ENCODE measurements at places on chromosomes 11 and 22. TPM values are rescaled to one million over a fixed set of nuclear protein-coding genes. Genes with fewer than 3 reads are reported as not detected.
A peak's percentile ranks its signal among the peaks of the same experiment; 100 is the strongest.

DNA sequence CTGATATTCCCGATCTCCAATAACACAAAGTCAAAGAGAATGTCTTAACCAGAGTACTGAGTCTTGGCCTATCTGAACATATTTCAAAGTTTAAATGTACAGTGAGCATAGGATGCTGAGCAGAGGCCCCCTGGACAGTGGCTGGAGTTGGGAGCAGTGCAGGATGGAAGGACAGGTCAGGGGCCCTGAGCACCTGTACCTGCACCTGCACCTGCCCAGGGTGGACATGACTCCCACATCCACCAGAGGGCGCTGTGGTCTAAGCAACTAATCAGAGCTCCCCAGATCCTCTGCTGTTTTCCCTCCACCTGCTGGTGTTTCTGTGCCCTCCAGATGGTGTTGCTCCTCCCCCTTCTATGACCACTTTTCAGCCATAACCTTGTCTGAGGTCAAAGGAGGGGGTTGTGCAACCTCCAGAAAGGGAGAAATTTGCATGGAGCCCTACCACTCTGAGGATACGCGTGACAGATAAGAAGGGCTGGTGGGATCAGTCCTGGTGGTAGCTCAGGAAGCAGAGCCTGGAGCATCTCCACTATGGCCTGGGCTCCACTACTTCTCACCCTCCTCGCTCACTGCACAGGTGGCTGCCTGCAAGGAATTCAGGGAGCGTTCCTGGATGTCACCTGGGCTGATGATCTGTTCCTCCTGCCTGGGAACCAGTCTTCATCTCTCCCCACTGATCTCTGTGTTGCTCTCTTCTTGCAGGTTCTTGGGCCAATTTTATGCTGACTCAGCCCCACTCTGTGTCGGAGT is 49.1 kb upstream of the VPREB1 start:
- DNase-seq: peak; percentile 79

GRCh38 chr22:49756201-49756600 is 71.5 kb downstream of the BRD1 start:
- DNase-seq: no peak

DNA sequence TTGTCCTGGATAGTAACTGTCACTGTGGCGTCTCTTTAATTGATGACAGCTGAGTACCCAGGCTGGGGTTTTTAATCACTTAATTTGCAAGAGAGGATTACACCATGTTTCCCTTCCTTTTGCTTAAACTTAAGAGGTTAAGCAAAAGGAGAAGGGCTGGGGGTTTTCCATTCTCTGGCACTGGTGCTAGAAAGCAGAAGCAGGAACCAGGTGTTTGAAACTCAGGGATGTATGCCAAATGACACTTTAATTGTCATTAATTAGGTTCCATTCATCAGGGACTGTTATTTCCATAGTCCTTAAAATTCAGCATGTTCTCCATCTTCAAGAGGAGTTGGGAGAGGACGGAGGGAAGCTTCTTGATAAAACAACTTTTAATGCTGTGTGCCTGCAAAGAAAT is 746.2 kb downstream of the NELL1 start:
- DNase-seq: no peak

DNA sequence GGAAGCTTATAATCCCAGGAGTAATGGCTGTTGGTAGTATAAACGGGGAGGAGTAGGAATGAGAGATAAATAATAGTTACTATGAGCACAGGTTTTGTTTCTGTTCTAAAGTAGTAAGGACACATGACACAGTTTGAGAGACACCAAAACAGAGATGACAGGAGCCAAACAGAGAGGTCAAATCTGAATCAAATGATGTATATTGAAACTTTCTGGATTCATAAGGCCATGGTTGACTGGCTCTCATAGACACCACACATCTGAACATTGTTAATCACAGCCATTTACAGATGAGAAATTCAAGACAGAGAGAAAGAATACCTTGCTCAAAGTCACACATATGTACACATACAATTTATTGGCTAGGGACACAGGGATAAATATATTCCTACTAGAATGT is 63.4 kb upstream of the UCP3 start:
- DNase-seq: no peak

GRCh38 chr11:34033399-34033798 is 18.1 kb upstream of the CAPRIN1 start:
- DNase-seq: no peak

DNA sequence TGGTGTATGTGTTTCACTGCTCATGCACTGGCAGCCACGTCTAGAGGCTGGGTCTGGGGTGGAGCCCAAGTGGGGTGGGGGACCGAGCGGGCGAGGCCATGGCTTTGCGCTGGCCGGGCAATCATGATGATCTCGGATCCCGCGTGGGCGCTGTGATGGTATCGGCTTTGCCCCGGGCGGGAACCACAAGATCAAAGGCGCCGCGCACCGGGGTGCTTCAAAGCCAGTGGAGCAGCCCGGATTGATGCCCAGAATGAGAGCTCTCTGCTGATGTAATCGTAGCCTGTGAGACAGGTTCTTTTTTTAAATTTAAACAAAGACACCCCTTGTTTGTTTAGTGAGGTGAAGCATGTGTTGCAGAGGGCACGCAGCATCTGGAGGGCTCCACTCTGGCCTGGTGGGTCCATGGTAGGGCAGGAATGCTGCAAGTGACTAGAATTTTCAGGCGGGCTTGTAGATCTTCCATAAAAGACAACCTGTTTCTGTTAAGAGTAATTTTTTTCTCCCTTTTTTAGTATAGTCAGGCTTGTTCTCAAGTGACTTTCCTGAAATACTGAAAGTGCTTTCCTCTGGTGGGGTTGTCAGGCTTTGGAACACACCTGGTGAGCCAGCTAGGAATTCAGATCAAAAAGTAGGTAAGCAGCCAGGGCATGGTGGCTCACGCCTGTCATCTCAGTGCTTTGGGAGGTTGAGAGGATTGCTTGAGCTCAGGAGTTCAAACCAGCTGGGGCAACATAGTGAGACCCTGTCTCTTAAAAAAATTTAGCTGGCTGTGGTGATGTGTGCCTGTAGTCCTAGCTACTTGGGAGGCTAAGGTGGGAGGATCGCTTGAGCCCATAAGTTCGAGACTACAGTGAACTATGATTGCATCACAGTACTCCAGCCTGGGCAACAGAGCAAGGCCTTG is 40.7 kb downstream of the ZNRF3 start:
- DNase-seq: no peak

- no peak for DNase-seq
These were observed 44.3 kb downstream of the POLD3 start for GRCh38 chr11:74636630-74637184.

TMEM191B gene
- total RNA-seq: 2.5 TPM

INS gene
- total RNA-seq: not detected

CALCA gene
- total RNA-seq: not detected

DNA sequence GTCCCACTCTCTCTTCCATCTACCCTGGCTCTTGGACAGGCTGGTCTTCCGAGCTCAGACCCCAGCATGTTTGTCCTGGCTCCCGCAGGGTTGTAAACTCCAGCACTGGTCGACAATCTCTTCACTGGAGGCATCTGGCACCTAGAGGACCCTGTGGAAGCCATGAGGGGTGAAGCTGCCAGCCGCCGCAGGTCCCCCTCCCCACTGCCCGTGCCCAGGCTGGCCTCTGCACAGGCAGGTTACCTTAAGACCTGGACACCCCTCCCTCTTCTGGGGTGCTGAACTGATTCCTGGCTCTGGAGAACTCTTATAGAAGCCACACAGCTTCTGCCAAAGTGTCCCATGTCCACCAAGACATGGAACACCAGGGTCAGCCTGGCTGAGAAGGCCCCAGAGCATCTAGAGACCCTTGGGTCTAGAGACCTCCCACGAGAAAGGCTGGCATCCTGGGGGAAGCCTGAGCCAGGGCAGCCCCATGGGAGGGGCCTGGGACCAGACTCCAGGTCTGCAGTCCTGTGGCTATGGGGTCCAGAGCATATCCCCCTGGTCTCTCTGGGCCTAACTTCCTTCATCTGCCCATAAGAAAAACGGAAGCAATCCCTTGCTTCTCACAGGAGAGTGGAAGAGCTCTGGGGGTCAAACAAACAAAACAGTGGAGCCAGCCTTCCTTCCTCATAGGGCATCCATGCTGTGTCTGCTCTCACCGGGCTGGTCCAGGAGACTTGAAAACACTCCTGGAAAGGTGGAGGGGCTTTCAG is 30.6 kb downstream of the LMO1 start:
- DNase-seq: no peak

GRCh38 chr11:63890368-63890767 is 26.6 kb downstream of the RCOR2 start:
- no peak for DNase-seq

OR56A3 gene
- not detected for total RNA-seq

DNA sequence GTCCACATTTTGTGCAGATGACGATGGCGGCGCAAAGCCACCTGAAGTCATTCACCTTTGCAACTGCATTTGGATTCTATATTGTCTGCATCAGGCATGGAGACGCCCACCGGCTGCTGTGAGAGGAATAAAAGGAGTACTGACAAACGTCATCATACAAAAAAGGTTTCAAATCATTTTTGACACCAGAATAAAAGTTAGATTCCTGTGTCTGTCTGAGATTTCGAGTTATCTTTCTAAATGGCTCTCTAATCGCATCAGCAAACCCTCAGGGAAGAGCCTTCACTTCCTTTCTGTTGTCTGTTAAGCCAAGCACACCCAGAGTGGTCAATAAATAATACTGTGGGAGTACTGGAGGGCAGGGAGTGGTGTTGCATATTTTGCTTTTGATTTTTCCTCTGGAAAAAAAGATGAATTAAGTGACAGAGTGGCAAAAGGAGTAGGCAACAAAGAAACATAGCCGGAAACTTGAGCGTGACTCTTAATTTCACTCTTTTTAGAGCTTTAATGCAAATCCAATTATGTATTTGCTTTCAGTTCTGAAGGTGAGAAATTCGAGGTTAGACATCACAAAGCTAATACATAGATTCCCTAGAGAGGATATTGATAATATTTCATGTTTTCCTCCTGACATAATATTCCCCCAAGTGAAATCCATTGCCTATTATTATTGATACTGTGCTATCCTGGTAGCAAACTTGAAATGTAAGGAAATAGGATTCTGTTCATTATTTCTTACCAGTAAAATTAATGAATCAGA is 150.8 kb upstream of the MTMR2 start:
- DNase-seq: no peak

DNA sequence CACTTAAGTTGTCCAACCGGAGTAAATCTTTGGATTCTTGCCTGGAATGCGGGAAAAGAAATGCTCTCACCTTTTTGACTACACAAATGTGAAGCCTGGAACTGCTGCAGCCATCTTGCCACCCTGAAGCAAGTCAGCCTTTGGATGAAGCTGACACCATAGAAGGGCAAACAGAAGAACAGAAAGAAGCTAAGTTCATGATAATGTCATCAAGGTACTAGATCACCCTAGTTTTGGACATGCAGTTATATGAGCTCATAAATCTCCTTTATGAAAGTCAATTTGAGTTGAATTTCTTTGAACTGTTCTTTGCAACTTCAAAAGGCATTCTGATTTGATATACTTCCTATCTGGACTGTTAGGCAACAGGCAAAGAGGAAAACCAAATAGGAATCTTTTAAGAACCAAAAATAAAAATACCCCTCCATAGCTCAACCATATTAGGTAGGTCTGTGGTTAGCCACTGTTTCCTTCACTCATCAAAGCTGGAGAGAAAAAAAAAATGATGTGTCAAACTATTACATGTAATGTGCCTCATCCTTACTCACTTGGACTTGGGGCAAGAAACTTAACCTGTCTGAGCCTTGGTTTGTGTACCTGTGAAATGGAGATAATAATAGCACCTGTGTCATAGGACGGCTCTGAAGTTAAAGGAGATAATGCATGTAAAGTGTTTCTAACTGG is 91.9 kb downstream of the WT1 start:
- no peak for DNase-seq

DNA sequence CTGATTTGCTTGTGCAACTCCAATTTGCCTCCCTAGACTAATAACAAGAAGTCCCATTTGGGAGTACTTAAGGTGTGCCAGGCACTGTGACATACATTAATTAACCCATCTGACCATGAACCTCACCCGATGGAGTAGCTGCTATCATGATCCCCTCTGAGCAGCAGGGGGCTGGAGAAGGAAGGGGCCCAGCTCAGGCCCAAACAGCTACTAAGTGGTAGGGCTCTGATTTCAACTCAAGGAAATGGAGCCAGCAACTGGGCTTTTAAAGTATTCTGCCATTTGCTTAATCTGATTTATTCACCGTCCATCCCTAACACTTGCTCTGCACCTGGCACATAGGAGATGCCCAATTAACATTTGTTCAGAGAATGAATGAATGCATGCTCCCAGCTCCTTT is 1.2 kb downstream of the CRYBB1 start:
- no peak for DNase-seq

GRCh38 chr22:35109616-35110015 is 43.7 kb downstream of the ISX start:
- no peak for DNase-seq

GRCh38 chr22:37559901-37560607 is at the start of gene CDC42EP1:
Gene CDC42EP1, plus strand, starts transcription at chr22:37560480. Its CDS starts 5,870 bp downstream, at chr22:37566350.
- DNase-seq: no peak

GRCh38 chr11:102289592-102289991 is 27.7 kb upstream of the BIRC3 start:
- DNase-seq: no peak

PKNOX2 gene
- total RNA-seq: not detected

- no peak for DNase-seq
These were observed 25.0 kb downstream of the MAML2 start for GRCh38 chr11:96317985-96318384.

- DNase-seq: no peak
These were observed 333.4 kb upstream of the MPPED2 start for GRCh38 chr11:30919389-30920152.

DNA sequence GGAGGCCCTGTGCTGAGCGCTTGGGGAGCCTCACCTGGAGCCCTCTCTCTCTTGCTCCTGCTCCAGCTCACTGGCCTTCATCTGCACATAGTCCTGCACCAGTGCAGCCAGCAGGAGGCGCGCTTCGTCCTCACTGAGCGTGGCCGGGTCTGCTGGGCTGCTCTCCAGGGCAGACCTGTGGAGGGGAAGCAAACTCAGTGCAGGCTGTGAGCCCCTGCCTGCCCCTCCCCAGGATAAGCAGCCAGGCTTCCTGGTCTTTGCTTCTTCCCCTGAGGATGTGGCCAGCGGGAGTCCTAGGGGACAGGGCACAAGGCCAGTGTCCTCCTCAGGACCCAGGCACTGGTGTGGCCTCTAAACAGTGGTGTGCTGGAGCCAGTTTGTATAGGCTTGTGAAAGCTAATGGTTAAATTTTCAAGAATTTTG is 2.2 kb downstream of the CALCA start:
- no peak for DNase-seq

DNA sequence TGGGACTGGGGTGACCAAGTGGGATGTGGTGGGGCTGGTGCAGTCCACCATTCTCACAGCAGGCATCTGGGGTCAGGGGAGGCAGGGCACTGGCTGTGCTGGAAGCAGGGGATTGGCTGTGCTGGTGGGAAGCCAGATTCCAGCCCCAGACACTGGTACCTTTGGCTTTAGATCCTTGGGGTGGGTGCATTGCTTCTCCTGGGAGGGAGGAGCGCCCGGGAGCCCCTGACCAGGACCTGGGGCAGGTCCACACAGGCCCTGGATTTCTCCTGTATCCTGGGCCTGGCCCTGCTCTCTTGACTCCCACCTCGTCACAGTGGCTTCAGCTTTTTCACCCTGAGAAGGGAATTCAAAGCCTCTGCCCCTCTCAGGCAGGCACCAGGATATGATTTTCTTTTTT is 38.5 kb downstream of the ST3GAL4 start:
- no peak for DNase-seq

GRCh38 chr22:48299801-48300200 is 1527.9 kb downstream of the BRD1 start:
- no peak for DNase-seq

OR51B6 gene
- total RNA-seq: not detected

All from activated B cell treated with CpG ODN at 0.5 μM for 24 hours (primary cell).